ENCODE measurements at places on chromosomes 7 and 10.

- no peak for DNase-seq
Observed at GRCh38 chr10:77081481-77081891, 556.1 kb downstream of the KCNMA1 start.

GRCh38 chr10:110220398-110220797 is 13.0 kb downstream of the MXI1 start:
- DNase-seq = no peak

DNA sequence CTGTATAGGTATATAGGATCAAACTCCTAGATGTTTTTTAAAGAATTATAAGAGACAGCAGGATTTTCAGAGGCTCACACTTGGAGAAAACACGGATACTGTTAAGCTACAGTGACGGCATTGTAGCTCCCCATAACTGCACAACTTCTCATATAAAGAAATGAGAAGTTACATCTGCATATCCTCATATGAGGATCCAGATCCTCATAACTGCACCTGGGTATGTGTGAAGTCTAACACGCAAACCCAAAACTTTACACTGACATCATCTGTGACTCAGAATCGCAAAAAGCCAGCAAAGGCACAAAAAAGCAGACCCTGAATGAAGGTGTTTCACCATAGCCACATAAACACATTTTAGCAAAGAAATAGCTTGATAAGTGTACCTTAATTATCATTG is 34.1 kb downstream of the NEBL start:
- DNase-seq = no peak

DNA sequence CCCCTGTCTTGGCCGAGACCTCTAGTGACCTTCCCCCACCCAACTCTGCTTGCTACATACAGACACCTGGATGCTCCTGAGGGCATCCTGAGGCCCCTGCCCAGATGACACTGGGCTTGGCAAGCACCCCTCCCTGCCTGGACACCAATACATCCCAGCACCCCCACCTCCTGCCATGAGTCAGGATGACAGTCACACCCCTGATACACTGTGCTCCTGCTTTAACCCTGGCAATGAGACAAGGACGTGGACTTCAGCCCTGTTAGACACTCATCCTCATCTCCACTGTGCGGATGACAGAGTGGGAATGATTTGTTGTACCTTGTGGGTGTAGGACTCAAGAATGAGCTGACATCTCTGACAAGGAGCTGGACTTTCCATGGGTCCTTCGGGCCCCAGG is 186.3 kb upstream of the ADCY1 start:
- no peak for DNase-seq

DNA sequence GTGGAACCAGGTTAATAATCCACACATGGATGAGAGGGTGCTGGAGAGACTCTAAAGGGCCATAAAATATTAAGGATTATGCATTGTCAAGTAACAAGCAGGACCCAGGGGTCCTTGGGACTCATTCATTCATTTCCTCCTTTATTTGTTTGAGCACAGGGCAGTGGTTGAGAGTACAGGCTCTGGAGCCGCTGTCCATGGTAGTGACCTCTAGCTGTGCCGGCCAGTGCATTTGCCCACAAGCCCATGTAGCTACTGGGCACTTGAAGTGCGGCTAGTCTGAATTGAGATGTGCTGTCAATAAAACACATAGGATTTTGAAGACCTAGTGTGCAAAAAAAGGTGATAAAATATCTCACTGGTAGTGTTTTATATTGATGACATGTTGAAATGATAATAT is 137.6 kb downstream of the C10orf105 start:
- DNase-seq = no peak

DNA sequence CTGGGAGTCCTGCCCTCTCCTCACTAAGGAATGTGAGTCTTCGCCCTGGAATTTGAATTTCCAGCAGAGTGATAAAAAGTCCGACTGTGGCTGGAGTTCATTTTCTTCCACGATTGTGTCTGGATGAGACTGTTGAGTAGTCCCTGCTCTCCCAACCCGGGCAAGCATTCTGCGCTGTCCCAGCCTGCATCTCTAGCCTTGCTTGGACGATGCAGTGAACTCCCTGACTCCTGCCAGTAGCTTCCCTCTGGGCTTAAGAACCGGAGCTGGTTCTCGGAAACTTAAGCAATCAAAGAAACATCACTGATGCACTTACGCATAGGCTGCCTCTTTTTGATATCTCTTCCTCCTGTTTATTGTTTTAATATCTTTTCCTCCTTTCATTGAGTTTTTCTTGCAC is 116.0 kb upstream of the FZD8 start:
- DNase-seq = no peak

All from NCI-H1417 treated with DMSO at 0.1 percent for 48 hours (cell line).